ENCODE measurements at places on chromosomes 3 and 15.

- no peak for DNase-seq
Measured at GRCh38 chr15:91132079-91132478, 32.0 kb downstream of the SV2B start.

DNA sequence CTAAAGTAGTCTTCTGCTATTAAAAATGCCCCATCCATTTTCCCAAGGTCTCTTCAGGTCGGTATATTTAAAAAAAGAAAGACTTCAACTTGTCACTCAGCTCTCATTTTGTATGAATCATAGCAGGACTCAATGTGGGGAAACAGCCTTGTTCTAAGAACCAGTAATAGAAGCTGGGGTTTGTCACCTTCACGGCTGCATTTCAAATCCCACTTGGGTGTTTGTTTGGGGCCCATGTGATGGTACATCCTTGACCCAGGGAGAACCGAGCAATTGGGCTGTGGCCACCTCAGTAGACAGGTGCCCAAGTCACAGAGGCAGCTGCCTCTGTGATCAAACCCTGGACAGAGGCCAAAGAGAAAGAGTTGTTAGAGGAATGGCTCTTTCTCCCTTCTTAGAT is 70.3 kb upstream of the ARL8B start:
- no peak for DNase-seq

DNA sequence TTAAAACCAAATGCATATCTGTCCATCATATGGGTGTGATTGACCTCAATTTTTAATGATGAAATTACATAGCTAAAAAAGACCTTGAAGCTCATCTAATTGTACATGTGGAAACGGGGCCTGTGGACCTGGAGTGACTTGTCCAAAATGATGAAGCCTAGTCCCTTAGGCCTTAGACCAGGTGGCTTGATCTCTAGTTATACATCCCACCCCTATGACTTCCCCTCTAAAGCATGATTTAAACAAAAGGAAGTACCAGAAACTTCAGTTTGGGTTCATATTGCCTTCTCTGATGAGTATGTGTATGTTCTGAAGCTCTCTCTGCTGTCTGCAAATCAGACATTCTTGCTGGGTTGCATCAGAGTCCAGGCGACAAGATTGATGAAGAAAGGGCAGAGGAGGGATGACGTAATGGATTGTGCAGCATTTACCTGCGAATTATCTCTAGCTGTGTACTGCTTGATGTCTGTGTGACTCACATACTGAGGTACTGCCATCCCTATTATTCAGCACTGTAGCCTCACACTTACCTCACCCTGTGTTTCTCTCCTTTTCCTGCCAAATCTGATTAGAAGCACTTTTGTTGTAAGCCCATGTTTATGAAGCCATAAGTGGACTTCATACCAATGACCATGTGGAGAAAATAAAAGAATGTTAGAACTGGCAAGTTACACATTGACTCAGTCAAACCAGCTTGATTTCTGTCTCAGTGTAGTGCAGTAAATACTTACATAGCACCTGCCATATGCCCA is 111.5 kb downstream of the FILIP1L start:
- no peak for DNase-seq

- no peak for DNase-seq
Measured at GRCh38 chr3:102059145-102059943, 210.0 kb downstream of the NFKBIZ start.

GRCh38 chr3:59839283-59839682 is 789.5 kb upstream of the CFAP20DC start:
- no peak for DNase-seq

DNA sequence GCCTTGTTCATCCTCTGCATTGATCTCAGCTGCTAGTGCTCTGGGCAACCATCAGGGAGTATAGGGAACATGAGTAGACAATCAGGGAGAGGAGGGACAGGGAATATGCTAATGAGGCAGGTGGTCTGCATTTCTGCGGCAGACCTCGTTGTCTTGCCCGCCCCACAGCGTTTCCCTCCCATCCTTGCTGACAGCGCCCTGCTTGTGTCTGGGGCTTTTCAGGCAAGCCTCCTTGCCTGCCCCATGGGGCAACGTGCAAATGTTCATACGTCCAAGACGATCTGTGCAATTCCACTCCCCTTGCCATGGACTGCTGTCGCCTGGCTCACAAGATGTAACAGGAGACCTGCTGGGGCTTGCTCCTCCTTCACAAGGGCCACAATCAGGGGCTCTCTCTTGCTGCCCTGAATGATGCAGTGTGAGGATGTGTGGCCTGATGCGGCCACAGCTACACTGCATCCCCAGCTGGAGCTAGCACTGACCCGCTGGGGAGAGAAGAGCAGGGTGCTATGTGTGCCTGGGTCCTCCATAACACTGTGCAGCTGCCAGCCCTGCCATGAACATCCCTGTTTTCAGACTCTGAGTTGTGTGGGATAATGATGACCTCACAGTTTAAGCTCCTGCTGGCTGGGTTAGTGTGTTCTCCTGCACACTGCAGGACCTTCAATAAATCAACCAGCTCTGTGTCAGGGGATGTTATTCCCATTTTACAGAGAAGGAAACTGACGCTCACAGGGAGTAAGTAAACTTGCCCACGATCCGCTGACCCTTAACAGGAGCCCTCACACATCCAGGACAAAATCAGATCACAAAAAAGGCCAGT is 211.3 kb downstream of the KLF13 start:
- no peak for DNase-seq

DNA sequence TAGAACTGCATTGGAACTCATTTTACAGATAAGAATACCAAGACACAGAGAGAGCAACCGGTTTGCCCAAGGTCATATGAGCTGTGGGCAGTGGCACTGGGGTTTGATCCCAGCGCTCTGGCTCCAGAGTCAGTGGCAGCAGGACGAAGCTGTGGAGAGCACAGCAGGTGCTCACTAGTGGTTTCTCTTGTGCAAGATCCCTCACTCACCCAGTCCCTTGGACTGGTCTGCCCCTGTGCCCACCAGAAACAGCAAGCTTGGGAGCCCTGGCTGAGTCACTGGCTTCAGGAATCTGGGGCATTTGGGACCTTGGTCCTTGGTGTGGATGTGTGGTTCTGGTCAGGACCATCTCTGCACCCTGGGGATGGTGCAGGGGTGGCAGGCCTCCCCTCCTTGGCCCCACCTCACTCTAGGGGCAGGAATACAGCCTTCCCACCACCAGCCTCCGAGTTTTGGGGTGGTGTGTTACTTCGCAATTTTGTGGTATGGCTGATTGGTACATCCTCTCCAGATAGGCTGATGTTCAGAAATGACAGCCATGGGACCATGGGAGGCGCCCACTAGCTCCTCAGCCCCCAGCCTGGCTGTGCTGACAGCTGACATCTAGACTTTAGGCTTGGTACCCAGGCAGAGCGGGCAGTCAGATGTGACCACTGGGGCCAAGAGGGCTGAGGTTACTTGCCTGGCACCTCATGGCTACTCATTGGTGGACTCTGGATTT is 104.6 kb downstream of the LSM3 start:
- DNase-seq: no peak

- no peak for DNase-seq
Measured at GRCh38 chr3:128413003-128413370, 53.7 kb downstream of the DNAJB8 start.

DNA sequence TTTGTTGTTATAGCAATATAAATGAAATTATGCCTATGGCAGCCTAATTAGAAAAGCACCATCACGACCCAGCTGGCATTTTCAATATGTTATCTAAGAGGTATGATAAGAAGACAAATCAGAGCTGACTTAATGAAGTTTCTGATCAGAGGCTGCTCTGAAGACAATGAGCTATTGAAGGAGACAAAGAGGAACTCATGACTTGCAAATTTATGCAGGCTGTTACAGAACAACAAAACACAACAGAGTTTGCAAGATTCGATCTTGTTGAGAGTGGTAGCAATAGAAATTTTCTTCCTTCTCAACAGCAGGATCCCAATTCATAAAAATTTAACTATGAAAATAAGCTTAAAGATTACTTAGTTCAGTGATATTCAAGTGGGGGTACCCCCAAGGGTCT is 7.7 kb downstream of the CCDC54 start:
- DNase-seq: no peak

DNA sequence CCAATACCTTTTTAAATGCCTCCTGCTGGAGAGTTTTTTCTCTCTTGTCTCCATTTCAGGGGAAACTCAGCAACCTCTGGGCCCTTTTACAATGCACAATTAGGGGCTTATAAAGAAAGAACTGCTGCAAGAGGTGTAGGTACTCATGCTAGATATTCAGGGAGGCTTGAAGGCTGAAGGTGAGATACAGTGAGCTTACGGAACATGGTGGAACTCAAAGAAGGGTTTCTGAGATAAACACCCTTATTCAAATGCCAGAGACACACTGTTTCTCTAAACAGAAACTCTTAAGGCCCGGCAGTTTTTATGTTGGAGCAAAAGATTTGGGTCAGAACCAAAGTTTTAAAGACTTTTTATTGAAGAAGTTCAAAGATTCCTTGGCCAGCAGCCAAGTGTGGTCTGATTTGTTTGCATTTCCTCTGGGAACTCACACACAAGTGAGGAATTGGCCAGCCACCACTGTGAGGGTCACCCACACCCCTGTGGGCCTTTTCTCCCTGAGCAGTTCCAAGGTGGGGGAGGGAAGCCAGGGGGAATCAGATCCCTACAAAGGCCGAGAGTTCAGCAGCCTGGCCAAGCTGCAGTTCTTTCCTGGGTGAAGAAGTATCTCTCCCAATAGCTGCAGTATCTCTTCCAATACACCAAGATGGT is 47.8 kb downstream of the TNFAIP8L3 start:
- DNase-seq: no peak

DNA sequence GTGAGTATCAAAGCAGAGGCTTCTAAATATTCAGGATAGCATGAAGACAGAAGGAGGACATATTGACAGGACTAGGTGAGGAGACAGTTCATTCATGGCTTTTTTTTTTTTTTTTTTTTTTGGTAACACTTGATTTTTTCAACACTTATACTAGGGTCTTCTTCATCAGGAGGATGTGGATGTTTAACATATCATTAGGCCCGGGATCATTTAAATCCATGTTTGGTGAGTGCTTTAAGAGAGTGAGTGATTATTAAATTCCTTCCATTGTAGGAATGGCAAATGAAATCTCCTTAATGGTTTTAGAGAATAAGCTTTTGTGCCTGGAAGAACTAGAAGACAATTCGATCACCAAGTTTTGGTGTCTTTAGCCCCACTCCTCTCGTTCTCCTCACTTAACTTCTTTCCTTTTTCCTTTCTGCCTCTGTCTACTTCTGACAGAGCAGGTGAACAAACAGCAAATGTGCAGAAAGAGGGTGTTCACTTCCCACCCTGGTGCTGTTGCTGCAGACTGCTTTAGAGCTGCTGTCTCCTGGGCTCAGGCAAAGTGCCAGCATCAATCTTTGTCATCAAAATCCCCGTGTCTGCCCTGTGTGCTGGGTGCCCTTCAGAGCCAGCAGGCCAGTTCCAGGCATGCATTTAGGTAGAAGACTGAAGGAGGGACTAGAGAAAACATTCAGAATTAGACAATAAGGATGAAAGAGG is 35.6 kb upstream of the RAB11A start:
- DNase-seq: no peak

DNA sequence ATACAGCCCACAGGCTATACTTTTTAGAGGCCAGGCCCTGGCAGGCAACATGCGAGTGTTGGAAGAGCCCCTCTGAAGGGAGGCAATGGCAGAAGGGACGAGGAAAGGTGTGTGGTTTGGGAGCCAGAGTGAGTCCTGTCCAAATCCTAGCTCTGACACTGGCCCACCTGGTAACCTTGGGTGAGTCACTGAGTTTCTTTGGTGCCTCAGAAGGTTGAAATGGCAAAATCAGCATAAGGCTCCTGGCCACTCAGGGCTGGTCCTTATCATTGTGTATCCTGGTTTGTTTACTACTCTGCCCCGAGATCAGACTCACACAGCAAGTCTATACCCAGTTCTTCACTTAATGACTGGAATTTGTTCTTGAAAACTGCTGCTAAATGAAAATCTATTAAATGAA is 71.4 kb upstream of the TLE3 start:
- no peak for DNase-seq

DNA sequence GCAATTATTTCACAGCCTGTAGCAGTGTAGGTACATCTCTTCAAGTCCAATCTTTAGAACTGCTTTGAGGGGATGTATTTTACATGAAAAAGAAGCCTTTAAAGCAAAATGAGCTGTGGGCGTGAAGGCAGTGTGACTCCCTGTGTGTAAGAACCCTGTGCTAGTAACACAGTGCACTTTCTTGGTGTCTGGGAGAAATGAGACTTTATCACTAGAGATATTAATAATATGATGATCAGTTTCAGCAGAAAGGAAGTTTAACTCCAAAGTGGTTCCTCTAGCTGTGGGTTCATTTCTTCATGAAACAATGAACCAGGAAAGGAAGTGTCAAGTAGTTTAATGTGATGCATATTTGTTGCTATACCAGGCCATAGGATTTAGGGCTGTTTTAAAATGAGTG is 41.5 kb downstream of the SLCO3A1 start:
- no peak for DNase-seq

GRCh38 chr15:66774001-66774814 is 72.2 kb downstream of the SMAD6 start:
- DNase-seq: no peak

- DNase-seq: no peak
Measured at GRCh38 chr3:144499001-144499930, 527.6 kb downstream of the DIPK2A start.

DNA sequence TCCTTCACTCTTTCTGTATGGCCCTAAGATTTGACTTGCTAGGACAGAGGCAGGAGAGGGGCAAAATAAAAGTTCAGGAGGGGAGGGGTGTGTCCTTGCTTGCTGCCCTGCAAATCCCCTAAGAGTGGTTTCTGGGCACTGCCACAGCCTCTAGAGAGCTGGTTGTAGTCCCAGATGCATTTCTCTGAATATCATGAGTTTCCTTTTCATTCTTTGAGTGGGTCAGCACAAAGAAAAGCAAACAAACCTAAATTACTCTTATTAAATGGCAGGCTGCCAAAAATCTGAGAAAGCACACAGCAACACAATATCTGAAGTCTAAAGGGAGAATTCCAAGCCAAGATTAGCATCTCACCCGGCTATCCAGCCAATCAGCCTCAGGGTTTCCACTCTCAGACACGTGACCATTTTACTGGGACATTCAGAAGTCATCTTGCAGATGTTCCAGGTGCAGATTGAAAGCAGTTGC is 919.3 kb downstream of the TUSC7 start:
- no peak for DNase-seq

Data from stimulated activated CD8-positive, alpha-beta memory T cell treated with anti-CD3 and anti-CD28 coated beads, Interleukin-7, amount 100 ng/mL, for 1 hour (primary cell).